ENCODE measurements at places on chromosomes 4 and X.

- DNase-seq = no peak
Measured at GRCh38 chr4:103026868-103027267, 7.4 kb upstream of the SLC9B1 start.

DNA sequence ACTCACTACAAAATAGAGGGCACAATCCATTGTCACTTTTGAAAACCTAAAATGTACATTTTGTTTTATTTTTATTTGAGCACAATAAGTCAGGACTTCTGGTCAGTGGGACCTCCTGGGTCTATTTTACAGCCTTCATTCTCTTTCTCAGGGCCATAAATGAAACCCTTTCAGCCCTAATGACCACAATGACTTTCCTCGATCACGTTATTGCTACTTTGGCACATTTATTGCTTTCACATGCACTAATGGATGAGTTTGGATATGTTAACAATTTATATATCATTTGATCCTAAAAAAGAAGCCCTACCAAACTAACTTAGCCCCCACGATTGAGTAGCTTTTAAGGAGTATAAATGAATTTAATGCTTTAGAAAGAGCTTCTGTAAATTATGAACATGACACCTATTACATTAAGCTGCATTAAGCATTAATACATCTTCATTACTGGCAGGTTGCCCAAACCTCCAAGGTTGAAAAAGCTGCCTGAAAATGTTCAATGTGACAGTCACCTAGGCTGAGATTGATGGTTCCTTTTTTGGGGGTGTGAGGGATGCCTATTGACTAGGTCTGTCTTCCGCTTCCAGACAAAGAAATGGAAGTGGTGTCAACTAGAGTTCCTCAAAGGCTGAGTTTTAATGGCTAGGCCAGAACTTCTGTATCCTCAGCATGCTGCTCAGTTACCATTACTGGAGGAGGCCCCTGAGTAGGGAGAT is 296.4 kb downstream of the GPAT3 start:
- no peak for DNase-seq

- DNase-seq = no peak
Measured at GRCh38 chr4:142671516-142671915, 174.6 kb downstream of the INPP4B start.

DNA sequence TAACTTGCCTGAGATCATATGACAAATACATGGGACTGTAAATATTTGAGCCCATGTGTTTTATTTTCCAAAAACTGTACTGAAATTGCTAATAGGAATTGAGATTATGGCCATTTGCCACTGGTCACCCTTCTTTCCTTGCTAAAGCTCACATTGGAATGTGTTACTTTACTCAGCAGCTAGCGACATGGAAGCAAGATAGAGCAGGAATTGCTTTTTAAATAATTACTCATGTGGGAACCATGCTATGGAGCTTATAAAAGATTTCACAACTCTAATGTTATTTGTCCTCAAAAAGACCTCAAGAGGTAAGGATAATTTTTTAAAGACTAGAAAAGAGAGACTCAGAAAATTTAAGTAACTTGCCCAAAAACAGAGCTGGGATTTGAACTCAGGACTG is 48.8 kb upstream of the AFAP1 start:
- DNase-seq = no peak

DNA sequence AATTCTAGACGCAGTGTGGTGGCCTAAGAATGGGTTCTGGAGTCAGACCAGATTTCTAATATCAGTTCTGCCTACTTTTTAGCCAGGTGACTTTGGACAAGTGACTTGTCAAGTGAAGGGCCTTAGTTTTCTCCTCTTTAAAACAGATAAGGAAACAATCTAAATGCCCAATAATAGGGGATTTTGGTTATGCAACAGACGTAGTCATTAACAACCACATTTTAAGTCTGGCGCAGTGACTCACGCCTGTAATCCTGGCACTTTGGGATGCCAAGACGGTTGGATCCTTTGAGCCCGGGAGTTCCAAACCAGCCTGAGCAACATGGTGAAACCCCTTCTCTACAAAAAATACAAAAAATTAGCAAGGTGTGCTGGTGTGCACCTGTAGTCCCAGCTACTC is 2.1 kb upstream of the ZMYM3 start:
- no peak for DNase-seq

GRCh38 chr4:32129967-32130366 is 1409.8 kb downstream of the PCDH7 start:
- no peak for DNase-seq

DNA sequence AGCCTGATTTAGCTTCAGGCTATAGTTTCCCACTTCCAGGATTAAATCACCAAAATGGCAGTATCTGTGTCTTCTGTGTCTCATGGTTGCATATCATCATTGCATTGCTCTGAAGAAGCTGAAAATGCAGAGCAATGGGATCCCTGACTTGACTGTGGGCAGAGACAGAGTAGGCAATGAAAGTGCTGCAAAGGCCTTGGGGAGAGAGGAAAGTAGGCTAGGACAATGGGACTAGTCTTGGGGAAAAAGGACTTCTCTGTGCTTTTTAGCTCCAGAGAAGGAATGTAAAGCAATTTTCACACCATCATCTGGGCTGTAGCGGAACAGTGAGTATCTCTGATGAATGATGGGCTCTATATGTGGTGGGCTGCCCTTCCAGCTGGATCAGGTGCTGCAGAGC is 202.5 kb downstream of the LDB2 start:
- DNase-seq = no peak

GRCh38 chrX:132470831-132471230 is 18.0 kb downstream of the MBNL3 start:
- no peak for DNase-seq

GRCh38 chrX:38961936-38962335 is 160.7 kb downstream of the MID1IP1 start:
- DNase-seq = no peak

GRCh38 chrX:132809581-132809980 is 148.8 kb downstream of the HS6ST2 start:
- no peak for DNase-seq

DNA sequence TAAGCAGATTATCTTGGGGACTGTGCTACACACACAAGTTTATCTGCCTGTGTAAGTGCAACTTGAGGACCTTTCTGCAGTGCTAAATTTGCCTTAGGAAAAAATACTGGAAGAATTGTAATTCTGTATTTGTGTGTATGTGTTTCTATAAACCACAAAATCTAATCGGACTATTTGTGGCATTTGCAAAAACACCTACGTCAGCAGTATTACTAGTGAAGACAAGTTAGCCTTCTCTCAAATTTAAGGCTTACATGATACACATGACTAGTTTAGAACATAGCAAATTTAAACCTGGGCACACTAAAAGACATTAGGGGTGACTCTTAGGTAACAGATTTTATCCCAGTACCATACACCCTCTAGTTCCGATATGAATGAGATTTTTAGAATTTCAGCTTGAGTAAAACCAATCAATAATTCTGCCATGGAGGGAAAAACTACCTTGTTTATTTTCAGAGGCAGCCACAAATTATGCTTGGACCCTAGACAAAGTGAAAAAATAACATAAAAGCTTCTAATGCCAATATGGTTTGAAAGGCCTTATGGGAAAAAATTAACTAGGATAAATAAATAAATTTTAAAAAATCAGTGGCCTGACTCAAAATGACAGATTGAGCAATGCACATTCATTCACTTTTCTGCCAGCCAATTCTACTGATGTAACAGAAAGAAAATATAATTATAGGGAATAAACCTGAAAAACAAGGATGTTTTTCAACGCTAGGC is 176.4 kb downstream of the SNCA start:
- no peak for DNase-seq

GRCh38 chrX:40660381-40660780 is 13.0 kb upstream of the CXorf38 start:
- DNase-seq = no peak

GRCh38 chr4:79502081-79502480 is 94.1 kb upstream of the GK2 start:
- DNase-seq = no peak

DNA sequence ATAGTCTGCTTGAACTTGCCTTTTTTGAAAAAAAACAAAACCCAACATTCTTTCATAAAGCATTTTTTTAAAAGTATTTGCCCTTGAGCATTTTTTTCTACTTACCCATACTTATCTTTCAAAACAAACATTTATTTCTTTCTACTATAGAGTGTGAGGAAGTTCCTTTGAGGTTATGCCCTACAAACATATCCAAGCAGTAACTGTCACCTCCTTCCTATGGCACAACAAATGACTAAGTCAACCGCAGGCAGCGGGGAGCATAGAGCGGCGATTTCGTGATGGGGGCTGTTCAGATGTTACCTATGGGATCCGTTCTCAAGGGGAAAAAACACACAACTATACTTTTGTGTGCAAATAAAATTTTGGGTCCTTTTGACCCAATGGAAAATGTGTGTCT is 19.4 kb downstream of the SPRY1 start:
- peak; percentile 2 for DNase-seq

DNA sequence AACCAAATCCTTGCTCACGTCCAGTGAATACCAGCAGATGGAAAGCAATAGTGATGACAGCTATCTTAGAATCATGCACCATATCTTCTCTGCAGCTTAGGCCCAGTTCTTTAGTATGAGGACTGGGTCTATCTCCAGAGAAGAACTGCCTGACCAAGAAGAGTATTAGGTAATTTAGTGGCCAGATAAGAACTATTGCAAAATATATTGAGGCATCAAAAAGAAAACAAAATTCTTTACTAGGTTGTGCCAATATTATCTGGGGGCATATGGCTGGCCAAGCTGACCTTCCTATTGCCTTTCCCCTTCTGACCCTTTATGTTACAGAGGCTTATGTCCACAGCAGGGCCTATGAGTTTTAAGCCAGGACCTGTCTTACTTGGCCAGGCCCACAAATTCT is 91.2 kb downstream of the RLIM start:
- no peak for DNase-seq

- DNase-seq = peak; percentile 73
Measured at GRCh38 chr4:185640811-185641675, 105.7 kb upstream of the PDLIM3 start.

DNA sequence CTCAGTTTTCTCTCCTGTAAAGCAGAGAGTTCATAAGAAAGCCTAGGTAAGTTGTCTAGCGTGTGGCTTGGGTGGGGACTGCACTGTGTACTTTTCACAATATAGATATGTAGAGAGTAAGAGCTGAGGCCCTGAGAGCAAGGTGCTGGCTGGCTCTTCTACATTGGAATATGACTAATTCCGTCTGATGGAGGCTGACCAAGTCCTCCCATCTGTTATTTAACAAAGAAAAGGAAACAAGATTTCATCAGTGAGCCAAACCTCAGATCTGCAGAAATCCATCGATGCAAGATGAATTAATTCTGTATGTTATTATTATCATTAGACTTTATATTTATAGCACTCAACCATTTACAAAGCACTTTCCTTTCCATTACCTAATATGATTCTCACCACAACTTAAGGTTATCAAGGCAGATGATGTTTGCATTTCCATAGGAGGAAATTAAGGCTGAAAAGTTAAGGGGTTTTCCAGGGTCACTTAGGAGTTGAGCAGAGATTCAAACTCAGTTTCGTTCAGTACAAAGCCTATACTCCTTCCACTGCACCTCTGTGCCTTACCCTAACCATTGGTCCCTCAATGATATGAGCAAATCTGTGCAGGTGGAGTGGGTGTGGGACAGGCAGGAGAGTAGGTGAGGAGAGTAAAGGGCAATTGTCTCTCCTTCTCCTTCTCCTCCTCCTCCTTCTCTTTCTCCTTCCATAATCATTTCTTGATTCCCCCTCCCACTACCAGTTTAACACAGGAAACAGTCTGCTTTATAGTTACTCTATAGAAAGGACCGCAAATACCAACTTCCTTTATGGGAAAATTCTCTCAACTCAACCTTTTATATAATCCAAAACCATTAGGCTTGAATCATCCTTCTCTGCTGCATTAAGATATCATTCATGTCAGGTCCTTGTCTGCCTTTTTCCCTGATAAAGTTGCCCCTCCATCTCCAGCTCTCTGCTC is 27.6 kb upstream of the SRD5A3 start:
- no peak for DNase-seq

DNA sequence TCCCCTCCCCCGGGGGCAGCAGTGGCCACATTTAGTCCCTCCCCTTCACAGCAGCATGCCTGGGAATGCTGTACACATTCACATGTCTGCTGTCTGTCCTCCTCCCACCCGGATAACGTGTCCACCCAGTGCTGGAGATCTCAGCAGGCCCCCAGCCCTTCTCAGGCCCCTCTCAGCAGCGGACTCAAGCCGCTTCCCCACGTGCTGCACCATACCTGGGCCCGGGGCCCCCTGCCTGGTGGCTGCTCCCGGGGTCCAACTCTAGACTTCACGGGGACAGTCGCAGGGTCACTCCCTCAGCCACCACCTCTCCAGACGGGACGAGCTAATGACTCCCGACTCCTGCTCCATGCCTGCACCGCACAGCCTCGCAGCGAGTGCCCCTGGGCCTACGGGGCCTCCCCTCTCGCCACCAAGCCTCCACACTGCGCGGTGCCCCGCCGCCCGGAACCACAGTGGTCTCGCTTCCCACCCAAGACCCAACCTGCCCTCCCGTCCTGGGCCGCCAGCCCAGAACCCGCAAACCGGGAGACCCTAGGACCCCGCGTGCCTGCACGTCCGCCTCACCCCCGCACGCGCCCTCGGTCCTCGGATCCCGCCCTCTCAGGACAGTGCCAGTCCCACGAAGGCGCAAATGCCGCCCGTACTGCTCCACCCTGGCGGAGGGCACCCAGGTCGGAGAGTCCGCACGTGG is 1.3 kb upstream of the PCGF3 start:
- DNase-seq = no peak

GRCh38 chr4:52822972-52823701 is 39.0 kb upstream of the RASL11B start:
- DNase-seq = peak; percentile 44

DNA sequence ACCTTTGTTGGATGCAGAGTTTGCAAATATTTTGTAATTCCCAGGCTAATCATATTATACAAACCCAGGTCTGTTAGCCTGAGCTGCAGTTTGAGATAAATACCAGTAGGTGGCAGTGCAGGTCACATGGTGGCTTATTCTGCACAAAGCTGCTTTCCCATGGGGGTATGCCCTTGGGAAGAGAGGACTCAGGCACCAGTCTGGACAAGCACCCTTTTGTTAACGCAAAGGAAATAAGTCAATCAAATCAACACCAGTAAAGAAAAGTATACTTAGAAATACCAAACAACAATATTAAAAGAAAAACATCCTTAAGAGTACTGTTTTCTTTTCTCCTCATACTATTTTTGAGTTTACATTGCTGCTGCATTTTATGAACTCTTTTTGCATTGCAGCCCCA is 389.0 kb upstream of the ZFP42 start:
- peak; percentile 21 for DNase-seq

- DNase-seq = no peak
Measured at GRCh38 chr4:57691370-57691769, 581.2 kb upstream of the IGFBP7 start.

GRCh38 chr4:139782926-139783522 is 117.4 kb downstream of the MGST2 start:
- no peak for DNase-seq

GRCh38 chr4:7717161-7717560 is 222.5 kb downstream of the AFAP1 start:
- no peak for DNase-seq

Measured in SW480 (cell line).